ENCODE measurements at places on chromosomes 11 and 22. TPM values are rescaled to one million over a fixed set of nuclear protein-coding genes. Genes with fewer than 3 reads are reported as not detected.

- DNase-seq: no peak
These were observed 10.6 kb downstream of the SART1 start for GRCh38 chr11:65972116-65972515.

- no peak for DNase-seq
These were observed 781 bp downstream of the SIDT2 start for GRCh38 chr11:117179048-117179999.

MIF gene
- 119 TPM for polyA plus RNA-seq

- DNase-seq: no peak
These were observed 25.2 kb downstream of the GDPD4 start for GRCh38 chr11:77276271-77276670.

DNA sequence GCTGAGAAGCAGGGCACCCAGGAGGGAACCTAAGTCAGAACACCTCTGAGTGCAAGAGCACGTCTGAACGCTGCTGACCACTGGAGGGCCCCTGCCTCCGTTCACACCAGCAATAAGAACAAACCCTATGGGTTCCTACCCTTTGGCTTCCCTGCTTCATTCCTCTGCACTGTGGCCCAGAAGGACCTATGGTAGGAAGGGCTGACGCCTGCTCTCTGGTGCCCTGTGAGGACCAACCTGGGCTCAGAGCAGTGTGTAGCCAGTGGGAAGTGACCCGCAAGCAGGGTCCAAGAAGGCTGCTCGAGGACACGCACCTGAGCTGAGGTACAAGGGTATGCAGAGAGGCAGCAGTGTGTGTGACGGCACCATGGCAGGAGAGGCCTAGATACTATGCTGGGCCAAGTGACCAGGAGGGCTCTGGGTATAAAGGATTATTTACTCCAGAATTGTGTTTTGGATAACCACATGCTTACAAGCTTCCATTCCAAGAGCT, 68.8 kb upstream of the CLTCL1 start:
- DNase-seq: no peak

ANGPTL5 gene
- polyA plus RNA-seq: not detected

DNA sequence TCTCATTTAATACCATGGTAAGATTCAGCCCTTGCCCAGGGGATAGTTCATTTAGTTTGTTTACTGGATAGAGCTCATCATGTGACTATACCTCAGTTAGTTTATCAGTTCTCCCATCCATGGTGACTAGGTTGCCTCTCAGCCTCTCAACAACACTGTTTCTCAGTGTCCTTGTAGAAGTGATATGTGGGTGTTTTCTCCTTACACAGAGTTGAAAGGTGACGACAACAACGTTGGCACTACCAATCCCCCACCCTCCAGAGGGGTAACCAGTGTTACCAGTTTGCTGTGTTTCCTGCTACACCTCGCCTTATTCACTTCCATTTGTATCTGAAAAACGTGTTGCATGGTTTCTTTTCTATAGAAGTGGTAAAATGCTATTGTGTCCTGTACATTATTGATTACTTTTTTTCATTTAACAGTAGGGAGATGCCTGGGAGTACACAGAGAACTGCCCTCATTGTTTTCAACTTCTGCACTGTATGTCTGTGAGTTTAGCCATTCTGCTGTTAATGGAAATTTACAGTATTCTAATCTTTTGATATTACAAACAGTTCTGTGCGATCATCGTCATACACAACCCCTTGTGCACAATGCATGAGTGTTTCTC, 11.6 kb downstream of the NEAT1 start:
- DNase-seq: no peak

DNA sequence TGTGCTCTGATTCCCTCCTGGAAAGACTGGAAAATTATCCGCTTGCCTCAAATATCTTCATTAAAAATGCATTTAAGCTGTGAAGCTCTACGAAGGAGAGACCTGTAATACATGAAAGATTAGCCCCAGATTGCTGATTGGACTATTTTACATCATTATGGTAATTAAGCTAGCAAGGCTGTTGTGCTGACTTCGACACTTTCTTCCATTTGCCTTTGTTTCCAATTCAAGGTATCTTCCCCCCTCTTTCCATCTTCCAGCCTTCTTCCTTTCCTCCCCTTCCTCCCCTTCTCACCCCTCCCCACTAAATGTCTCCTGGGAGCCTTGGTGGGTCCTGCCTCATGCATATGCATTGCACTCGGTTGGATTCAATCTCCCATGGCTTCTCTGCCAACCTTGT, 710.8 kb downstream of the OPCML start:
- no peak for DNase-seq

- no peak for DNase-seq
These were observed 32.0 kb upstream of the NUP50 start for GRCh38 chr22:45131749-45132148.

WNT7B gene
- polyA plus RNA-seq: 7.5 TPM

- no peak for DNase-seq
These were observed 274.3 kb downstream of the JRKL start for GRCh38 chr11:96664110-96664509.

TMEM121B gene
- 1.0 TPM for polyA plus RNA-seq

C22orf31 gene
- polyA plus RNA-seq: 1.5 TPM

- no peak for DNase-seq
These were observed 2.4 kb downstream of the LARGE1 start for GRCh38 chr22:33917744-33918406.

Data from left kidney (tissue), 8 donors.